Right forelimb (tissue), 1 donor: ENCODE measurements at places on chromosomes 6 and 20.
A peak's percentile ranks its signal among the peaks of the same experiment; 100 is the strongest.

DNA sequence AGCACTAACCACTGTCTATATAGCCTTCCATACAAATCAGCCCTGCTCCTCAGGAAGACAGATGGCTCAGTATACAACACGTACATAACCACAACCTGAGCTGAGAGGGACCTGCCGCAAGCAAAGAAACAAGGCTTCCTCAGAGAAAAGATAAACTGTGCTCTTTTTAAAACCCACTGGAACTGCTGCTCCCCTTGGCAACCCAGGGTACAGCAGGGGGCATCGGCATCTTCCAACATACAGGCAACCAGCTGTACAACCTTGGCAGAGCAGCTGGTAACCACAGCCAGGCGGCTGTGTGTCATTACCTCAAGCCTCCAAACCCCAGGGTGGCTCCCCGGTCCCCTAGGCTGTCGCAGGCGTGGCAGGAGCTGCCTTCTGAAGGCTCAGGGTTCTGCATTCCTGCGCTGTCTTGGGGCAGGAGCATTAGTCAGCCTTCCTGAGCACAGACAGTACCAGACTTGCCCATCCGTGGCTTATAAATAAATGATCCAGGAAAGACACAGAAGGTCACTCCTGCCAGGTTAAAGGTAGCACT, 249.5 kb downstream of the ADGRG6 start:
- DNase-seq, result peak; percentile 54

GRCh38 chr6:46898006-46898405, 23.7 kb downstream of the ADGRF5 start:
- no peak for DNase-seq

GRCh38 chr6:28943223-28943556, 19.4 kb upstream of the TRIM27 start:
- DNase-seq, result no peak

DNA sequence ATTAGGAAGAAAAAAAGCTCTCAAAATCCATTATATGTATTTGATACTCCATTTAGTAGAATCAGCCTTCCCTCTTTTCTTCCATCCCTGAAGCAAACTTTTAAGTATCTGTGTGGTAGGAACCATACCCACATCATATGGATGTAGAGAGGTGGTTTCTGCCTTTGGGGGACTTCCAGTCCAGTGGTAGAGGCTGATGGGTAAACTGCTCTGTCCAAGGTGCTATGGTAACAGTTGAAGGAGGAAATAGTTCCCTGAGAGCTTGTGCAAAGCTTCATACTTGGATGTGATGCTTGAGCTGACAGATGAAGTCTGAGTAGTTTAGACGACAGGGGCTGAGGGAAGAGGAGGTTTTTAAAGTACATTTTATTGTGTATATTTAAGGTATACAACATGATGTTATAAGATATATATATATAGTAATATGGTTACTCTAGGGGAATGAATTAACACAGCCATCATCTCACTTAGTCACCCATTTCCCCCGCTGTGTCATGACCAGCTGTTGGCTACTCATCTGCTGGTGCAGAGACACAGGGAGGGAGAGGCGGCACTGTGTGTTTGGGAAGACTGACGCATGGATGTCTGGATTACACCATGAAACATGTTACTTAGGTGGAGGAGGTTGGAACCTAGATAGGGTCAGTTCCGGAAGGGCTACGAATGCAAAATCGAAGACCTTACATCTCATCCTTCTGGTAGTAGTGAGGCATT, 185.2 kb downstream of the FARS2 start:
- DNase-seq, result no peak

GRCh38 chr6:21067521-21067920, 526.0 kb upstream of the SOX4 start:
- no peak for DNase-seq

- peak; percentile 77 for DNase-seq
These were observed 292.1 kb downstream of the SOX4 start for GRCh38 chr6:21885532-21886114.

- no peak for DNase-seq
These were observed 620.0 kb downstream of the PKHD1 start for GRCh38 chr6:51467231-51467952.

GRCh38 chr20:11247046-11248010, 573.5 kb upstream of the JAG1 start:
- no peak for DNase-seq

- no peak for DNase-seq
These were observed 3.1 kb downstream of the RSPH3 start for GRCh38 chr6:158996856-158997255.

GRCh38 chr6:5302220-5302946, 41.1 kb downstream of the FARS2 start:
- DNase-seq, result no peak

DNA sequence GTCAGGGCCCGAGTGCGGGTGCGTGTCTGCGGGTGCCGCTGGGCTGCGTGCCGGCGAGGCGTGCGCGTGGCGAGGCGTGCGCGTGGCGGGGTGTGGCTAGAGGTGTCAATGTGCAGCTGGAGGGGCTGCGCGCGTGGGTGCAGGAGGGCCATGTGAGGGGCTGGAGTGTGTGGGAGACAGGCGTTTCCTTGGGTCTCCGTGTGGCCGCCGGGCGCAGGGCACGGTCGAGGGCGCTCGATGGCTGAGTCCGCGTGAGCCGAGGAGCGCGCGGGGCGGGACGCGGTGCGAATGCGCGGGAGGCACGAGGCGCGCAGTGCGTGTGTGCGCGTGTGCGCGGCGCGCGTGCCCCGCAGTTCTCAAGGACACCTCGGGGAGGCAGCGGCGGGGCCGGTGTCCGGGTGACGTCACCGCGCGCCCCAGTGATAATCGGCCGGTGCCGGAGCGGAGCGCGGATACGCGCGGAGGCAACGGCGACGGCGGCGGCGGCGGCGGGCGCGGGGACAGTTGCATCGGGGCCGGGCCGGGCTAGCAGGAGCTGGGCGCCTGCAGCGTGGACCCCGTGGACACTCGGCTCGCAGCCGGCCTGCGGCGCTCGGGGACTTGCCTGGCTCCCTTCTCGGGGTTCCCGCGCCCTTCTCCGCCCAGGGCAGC, 38.7 kb downstream of the YTHDF1 start:
- DNase-seq, result no peak

GRCh38 chr6:40755046-40755681, 168.0 kb upstream of the LRFN2 start:
- no peak for DNase-seq

GRCh38 chr6:136486357-136486756, 63.9 kb downstream of the MAP7 start:
- no peak for DNase-seq

DNA sequence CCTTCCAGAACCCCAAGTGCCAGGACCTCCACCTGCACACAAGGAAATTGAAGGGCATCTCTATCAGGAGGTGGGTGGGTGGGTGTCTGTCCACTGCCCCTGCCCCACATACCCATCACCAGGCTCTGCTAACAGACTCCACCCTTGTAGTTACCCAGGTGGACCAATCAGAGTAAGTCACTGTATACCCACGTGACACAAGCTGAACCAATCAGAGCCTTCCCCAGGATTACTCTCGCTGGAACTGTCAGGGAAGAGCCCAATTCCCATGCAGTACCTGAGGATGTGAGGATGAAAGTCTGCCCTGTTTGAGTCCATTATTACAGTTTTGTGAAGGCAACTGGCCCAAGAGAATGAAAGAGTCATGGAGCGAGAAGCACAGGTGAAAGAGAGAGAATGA, 4.2 kb downstream of the OCSTAMP start:
- DNase-seq, result no peak

DNA sequence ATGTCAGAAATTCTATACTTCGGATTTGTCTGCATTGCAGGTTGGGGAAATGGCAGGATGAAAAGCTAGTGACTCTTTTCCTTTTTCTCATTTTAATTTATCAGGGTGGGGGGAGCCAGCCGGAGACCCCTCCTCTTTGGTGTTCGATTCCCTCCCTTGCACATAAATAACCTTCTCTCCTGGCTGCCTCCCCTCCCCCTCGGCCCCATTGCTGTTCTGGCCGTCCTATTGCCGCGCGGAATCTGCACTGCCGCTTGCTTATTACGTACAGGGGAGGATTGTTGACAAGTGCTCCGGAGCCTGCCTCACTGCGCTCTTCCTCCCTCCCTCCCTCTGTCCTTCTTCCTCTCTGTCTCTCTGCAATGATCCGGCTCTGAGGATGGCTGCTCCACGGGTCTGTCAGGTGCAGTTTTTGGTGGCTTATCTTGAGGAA, 154.7 kb downstream of the JARID2 start:
- peak; percentile 66 for DNase-seq

DNA sequence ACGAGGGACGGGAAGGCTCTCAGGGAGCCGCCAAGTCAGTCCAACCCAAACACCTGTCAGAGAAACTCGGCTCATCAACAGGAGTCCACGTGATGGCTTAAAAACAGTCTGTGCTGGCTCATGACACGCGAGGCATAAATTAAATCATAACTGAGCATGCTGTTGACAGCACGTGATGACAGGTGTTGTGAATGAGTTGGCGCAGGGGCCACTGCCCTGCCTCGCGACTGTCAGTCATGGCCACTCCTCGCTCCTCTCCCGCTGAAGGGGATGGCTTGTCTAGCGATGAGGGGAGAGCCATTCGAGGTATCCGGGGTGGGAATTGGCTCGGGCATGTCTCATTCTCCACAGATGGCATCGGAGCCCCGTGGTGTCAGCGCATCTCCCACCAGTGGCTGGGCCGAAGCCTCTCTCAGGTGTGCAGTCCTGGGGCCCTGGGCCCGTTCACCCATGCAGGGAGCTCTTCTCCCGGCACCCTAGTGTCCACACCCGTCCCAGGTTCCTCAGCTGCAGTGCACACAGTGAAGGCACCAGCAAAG, 313.3 kb downstream of the BMP7 start:
- no peak for DNase-seq

GRCh38 chr6:113411011-113411410, 446.1 kb upstream of the MARCKS start:
- no peak for DNase-seq

DNA sequence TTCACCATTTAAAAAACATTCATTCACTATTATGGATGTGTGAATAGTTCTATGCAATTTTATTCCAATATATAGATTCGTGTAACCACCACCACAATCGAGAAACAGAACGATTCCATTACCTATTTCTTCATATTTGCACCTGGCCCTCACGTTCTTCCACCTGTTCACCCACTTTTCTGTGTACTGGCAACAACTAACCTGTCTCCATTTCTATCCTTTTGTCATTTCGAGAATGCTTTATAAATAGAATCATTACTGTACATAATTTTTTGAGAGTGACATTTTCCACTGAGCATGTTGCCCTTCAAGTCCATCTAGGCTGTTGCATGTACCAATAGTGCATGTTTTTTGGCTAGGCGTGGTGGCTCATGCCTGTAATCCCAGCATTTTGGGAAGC, 23.2 kb upstream of the STX11 start:
- no peak for DNase-seq

GRCh38 chr20:51199920-51200319, 177.0 kb upstream of the KCNG1 start:
- DNase-seq, result no peak

GRCh38 chr6:71248306-71248765, 40.3 kb upstream of the OGFRL1 start:
- DNase-seq, result no peak

GRCh38 chr20:50149481-50150254, 3.9 kb downstream of the PEDS1 start:
- no peak for DNase-seq

- no peak for DNase-seq
These were observed 6.6 kb downstream of the NKX2-4 start for GRCh38 chr20:21390768-21391167.

DNA sequence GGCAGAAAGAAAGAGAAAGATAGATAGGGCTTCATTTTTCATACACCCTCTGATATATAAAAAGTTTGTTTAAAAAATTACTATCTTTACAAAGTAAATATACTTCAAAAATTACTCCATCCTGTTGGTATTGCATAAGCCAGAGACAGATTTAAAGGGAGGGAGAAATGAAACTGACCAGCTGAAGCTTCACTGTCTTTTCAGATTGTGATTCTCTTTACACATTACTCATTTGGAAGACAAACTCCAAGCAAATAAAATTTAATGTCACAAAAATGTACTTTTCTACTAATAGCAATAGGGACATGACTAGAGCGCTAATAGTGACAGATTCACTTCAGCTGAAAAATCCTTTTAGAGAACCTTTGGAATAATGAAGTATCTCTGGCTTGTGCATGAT, 38.6 kb upstream of the MARCKS start:
- DNase-seq, result no peak
